HCEC 1CT (cell line): ENCODE measurements at places on chromosomes 3 and 15.
A peak's percentile ranks its signal among the peaks of the same experiment; 100 is the strongest.

DNA sequence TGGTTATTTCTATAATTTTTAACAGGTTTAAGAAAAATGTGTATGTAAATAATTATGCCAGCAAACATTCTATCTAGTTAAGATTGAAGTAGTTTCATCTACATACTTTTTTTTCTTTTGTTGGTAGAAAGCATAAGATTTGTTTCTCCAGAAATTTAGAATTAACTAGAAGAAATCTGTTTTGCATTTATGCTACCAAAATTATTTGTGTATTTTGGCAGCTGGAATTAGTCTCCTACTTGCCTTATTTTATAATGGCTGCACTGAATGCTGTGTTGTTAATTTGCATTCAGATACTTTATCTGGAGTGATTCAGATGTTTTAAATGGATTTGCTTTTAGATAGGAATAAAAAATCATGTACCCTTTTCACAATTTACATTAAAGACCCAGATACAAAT lies 100.2 kb upstream of the NAALADL2 start:
- DNase-seq: no peak

DNA sequence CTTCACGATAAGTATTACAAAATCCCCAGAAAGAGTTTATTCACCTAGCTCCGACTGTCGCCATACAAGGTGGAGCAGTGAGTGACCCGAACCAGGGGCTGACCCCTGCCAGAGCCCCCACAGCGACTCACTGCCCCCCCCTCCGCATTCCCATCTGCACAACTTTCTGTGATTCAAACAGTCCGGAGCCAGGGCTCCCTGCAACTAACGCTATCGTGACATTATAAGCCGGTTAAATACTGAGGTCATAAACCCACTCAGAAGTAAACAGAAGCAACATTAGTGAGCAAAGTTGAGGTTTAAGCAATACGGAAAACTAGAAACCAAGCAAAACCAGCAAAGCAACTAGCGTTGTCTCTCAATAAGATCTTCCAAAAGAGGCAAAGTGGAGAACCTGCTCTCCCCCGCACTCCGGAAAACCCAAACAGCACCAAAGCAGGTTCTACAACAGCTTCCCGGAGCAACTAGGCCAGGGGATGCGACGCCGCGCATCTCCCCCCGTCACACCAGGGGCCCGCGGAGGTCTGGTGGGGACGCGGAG lies 642 bp downstream of the SCAP start:
- peak; percentile 36 for DNase-seq

DNA sequence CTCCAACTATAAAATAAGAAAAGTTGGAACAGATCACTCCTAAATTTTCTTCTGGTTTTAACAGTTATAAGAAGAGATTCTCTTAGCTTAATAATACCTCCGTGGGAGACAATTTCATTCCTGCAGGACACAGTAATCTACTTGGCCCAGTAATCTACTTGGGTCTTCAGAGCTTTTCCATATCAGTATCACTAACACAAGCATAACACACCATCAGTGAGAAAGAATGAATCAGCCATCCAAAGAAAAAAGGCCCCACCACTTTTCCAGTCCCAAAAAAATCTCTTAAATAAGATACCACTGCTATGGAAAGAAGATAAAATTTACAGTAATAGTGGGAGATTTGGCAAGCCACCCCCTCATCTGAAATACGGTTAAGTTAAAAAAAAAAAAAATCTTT lies 20.2 kb downstream of the SIN3A start:
- no peak for DNase-seq

DNA sequence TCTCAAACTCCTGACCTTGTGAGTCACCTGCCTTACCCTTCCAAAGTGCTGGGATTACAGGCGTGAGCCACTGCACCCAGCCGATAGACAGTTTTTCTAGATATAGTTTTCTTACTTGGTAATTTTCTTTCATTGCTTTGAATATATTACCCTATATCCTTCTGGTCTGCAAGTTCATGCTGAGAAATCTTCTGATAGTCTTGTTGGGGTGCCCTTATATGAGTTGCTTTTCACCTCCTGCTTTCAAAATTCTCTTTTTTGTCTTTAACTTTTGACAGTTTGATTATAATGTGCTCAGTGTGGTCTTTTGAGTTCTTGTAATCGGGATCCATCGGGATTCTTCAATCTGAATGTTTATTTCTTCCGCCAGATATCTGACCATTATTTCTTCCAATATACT lies 217.3 kb downstream of the GREM1 start:
- no peak for DNase-seq

DNA sequence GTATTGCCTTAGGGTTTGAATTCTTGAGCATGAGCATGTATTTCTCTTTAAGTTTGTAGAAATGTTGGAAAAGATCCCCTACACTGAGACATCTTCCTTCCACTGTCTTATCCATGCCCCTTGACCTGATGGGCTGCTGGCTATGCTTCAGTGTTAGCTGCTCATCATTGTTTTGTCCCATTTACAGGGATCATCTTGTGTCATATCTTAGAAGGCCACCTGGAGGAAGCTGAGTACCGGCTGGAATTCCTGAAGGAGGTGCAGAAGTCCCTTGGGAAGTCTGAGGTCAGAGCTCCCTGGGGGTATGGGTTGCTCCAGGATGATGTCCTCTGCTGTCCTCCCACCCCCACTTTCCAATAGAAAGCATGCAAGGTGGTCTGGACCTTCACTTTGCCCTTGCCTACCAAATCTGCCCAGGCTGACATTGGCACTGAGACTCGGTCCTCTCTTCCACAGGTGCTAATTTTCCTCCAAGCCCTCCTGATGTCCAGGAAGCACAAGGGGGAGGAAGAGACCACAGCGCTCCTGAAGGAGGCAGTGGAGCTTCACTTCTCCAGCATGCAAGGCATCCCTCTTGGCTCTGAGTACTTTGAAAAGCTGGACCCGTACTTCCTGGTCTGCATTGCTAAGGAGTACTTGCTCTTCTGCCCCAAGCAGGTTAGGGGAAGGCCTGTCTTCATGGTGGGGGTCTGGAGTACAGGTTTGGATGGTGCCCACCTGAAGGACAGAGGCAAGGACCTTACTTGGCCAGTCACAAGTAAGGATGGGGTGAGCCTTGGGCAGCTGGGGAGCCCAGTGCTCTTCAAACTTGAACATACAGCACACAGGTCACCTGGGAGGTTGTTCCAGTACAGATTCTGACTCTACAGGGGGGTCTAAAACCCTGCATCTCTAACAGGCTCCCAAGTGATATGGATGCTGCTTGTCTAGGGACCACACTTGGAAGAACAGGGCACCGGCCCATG lies 17.7 kb downstream of the TTC21A start:
- DNase-seq: peak; percentile 35

DNA sequence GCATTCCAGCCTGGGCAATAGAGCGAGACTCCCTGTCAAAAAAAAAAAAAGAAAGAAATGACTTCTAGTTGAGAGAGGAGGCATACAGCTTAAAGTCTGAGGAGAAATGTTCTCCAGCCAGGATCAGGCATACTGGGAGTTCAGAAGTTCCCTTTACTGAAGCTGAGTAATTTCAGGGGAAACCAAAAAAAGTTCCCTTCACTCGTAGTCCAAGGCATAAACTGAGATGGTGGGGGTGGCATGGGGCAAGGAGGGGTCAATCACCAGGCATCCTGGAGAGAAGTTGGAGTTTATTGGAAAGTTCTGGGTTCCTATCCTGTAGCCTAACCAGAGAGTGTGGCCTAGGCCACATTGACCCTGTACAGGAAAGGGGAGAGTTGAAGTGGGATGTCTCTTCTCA lies 5.9 kb downstream of the GPX1 start:
- no peak for DNase-seq

GRCh38 chr3:23999012-23999641 lies 54.0 kb downstream of the NR1D2 start:
- peak; percentile 48 for DNase-seq

- peak; percentile 3 for DNase-seq
Observed at GRCh38 chr3:15601046-15601398, 347 bp downstream of the HACL1 start.

DNA sequence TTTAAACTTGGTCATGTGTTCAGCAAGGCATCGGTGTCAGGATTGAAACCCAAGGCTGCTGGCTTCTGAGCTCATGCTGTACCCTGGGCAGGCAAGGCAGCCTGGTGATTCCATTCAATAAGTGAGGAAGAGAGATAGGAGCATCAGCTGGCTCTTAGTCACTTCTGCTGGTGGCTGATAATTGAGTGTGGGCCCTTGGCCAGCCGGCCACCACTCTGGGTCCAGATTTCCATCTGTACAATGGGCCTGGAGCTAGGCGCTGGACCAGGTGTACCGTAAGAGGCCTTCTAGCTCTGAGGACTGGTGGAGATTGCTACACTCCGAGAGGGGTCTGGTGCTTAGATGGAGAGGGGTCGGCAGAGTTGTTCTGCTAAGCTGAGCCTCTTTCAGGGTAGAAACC lies 4.3 kb downstream of the CD276 start:
- DNase-seq: no peak

DNA sequence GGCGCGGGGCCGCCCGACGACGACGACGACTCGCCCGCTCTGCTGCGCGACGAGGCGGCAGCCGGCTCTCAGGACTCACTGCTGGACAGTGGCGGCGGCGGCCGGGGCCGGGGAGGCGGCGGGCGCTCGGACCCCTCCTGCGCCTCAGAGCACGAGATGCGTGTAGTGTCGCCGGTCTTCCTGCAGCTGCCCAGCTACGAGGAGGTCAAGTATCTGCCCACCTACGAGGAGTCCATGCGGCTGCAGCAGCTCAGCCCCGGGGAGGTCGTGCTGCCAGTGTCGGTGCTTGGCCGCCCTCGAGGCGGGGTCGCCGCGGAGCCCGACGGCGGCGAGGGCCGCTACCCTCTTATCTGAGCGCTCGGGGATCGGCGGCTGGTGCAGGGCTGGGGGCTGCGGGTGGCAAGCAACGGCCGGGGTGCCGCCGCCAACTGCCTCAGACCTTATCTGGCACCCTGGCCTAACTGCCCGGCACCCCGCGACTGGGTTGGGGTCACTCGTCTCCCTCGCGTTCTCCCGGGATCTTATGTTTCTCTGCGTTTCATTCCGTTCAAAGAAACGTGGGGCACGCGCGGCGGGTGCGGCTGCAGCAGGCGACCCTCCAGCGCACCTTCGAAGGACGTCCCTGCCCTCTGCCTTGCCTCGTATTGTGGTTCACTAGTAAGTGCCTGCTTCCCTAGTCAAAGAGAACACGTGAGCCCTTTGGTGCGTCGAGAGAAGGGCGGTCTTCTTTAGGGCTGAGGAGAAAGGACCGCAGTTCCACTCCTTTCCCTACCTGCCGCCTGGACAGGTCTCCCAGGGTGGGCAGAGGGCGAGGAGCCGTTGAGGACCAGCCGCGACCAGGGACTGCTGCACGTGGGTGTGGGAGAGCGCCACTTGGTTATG lies 1.0 kb downstream of the C3orf80 start:
- DNase-seq: no peak

GRCh38 chr3:104044002-104044401 lies 1322.7 kb upstream of the ALCAM start:
- peak; percentile 45 for DNase-seq

- DNase-seq: peak; percentile 98
Observed at GRCh38 chr3:162295323-162295983, 798.8 kb downstream of the OTOL1 start.

DNA sequence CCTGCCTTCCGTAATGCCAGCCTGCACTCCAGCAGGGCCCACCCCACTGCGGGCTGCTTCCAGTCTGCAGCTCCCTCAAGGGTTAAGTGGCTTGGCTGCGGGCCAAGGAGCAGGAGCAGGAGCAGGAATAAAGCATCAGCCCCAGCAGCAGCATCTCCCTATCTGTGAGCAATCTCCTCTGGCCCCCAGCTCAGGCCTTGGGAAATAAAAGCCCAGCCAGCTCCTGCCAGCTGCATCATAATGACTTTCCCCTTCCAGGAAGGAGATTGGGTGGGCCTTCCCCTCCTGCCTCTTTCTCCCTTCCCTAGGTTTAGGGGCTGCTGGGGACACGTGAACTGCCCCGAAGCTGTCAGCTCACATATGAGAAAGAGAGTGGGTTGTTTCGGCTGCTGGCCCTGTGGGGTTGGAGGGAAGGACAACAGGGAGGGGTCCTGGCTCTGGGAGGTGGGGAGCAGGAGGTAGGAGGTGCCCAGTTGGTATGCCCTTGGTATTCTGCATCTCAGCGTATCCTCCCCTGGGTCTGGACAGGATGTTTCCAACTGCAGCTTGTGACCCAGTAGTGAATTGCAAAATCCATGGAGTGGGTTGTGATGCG lies 34.6 kb upstream of the FGD5 start:
- DNase-seq: no peak

GRCh38 chr15:64925335-64926330 lies 13.9 kb downstream of the ANKDD1A start:
- DNase-seq: no peak

- no peak for DNase-seq
Observed at GRCh38 chr15:36358523-36358922, 220.9 kb upstream of the CDIN1 start.

DNA sequence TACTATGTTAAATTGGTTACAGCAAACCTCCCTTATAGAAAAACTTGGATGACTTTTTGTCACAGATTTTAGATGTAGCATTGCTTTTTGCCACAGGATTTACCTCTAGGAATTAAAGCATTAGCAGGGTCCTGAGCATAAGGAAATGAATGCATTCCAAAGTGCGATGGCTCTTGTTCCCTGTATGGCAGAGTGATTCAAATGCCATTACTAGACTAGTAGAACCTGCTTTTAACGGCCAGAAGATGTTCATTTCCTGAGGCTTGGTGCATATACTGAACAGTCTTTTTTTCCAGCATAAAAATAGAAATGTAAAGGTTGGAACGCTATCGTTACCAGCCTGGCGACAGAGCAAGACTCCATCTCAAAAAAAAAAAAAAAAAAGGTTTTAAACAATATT lies 59.4 kb downstream of the WNT5A start:
- DNase-seq: no peak

DNA sequence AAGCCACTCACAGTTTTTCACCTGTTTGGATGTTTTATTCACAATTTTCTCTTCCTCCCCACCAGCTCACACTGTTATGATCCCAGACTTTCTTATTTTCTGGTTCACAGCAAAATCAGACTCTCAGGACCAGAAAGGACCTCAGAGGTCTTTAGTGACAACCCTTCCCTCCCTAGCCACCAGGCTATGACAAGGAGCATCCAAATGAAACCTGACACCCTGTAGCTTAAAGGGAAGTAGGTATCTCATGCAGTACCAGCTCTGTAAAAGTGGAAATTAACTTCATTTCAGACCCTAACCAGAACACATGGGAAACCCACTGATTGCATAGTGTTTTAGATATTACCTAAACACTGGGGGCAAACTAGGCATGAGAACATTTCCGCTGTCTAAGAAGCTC lies 45.3 kb downstream of the ATP13A5 start:
- DNase-seq: no peak

DNA sequence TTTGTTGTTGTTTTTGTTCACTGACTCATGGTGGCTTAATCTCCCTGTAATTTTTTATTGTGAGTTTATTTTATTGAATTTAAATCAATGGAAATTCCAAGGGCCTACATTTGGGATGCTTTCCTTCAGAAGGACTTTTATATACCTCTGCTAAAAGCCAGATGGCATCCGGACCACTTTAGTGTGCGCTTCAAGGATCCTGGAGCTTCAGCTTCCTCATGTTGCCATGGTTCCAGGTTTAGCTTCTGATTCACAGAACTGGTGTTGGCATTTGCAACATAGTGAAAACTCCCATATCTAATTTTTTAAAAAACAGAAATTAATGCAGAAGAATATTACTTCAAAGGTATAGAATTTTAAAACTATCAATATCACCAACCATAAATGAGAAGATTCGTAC lies 8.5 kb upstream of the HACD2 start:
- no peak for DNase-seq
